ENCODE measurements at places on chromosomes 5 and 9. TPM values are rescaled to one million over a fixed set of nuclear protein-coding genes. Genes with fewer than 3 reads are reported as not detected.

The CAVIN4 gene
- 0.87 TPM for total RNA-seq

DNA sequence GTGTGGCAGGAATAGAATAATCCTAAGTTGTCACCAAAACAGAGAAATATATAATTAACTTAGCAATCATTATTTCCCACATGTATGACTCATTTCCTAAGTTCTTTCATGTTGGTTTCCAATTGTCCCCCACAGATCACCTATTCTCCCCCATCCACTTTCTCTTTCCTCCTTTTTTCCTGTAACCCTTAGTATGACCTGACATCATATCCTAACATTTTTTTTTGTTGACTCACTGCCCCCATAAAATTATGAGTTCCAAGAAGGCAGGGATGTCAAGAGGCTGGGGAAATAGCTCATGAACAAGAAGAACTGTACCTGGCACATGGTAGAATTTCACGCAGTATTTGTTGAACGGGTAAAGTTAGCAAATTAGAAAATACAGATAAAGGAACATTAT, 186.7 kb downstream of the DCP2 start:
- DNase-seq = no peak

GRCh38 chr9:128684325-128685199, 4.5 kb upstream of the SET start:
- DNase-seq = no peak

The SNAPC4 gene
- total RNA-seq = 3.7 TPM

DNA sequence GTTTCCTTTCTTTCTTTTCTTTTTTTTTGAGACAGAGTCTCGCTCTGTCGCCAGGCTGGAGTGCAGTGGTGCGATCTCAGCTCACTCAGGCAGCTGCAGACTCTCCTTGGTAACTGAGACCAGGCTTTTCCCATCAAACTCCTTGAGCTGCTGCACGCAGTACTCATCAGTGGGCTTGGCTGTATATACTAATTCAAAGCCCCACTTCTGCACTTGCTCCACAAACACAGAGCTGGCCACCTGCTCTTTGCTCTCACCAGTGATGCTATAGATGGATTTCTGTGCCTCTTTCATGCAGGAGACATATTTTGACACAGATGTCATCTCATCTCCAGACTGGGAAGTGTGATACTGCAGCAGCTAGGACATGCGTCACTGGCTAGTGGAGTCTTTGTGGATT, 252.7 kb downstream of the AP3B1 start:
- no peak for DNase-seq

DNA sequence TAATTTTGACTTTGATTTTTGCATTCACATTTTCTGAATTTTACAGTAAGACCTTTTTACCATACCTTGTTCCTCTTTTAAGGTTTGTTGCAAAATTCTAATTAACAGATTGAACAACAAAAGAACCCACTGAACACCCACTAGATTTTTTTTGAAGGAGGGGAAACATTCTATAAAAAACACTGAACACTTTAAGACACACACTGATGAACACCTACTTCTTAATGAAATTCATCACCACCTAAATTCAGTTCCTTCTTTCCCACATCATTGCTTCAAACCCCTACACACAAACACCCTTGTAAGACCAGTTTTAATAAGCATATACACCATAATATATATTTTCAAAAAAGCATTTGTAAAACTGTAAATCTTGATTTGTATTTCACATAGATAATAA, 559.0 kb upstream of the MEF2C start:
- no peak for DNase-seq

DNA sequence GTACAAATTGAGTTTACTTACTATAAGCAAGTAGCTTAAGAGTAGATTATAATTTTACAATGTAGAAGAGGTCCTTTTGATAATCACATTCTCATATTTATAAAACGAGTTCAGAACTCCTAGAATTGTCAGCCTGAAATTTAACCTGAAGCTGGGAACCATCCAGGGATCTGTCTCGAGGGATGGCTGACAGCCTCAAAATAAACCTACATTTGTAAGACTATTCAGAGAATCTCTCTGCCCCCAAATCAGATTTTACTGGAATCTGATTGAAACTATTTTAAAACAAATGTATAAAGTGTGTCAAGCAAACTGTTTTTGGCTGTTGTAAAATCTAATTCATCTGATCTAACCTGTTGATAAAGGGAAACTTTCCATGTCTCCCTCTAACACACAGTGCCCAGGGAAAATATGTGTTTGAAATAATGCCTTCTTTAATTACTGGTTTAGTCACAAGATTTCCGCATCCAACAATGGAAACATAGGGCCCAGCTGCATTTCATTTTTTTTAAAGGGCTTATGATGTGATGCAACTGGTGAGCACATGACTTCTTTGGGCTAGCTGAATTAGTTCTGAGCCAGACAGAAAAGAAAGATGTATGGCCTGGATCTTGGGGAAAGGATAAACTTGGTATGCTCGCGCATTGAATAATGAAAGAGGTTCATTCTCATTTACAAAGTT, 30.3 kb downstream of the SLC25A46 start:
- no peak for DNase-seq

DNA sequence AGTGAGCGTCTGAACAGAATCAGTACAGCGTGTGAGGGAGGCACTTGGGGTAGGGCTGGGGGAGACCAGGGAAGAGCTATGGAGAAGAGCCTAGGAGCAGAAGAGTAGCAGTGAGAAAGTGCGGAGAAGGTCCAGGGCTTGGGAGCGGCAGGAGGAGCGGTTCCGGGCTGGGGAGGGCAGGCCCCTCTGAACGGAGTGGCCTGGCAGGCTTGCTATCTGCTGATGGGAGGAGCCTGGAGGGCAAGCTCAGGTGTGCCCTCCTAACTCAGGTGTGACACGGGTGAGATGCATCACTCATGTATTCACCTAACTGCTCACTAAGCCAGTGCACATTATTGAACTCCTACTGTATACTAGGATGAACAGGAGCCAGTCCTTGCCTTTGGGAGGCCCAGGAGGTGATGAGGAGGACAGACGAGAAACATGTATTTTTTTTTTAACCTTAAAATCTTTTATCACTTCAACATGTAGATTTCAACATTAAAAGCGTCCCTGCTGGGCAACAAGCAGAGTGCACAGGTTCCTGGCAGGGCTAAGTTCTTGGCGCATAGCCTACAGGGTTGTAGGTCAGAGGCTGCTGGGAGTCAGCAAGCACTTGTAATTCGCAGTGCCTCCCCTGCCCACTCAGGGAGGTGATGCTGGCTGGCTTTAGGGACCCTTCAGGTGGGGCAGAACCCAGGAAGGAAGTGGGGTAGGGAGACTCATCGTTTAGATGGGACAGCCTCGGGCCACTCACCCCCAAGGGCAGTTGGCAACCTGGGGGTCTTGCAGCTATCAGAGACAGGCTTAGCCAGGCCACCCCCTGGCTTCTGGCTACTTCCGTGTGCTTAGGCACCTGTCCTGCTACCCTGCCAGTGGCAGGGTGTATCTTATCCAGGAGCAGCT, 55.5 kb downstream of the TMOD1 start:
- DNase-seq = no peak

- DNase-seq = no peak
Measured at GRCh38 chr5:25688156-25688555, 1043.4 kb upstream of the CDH10 start.

DNA sequence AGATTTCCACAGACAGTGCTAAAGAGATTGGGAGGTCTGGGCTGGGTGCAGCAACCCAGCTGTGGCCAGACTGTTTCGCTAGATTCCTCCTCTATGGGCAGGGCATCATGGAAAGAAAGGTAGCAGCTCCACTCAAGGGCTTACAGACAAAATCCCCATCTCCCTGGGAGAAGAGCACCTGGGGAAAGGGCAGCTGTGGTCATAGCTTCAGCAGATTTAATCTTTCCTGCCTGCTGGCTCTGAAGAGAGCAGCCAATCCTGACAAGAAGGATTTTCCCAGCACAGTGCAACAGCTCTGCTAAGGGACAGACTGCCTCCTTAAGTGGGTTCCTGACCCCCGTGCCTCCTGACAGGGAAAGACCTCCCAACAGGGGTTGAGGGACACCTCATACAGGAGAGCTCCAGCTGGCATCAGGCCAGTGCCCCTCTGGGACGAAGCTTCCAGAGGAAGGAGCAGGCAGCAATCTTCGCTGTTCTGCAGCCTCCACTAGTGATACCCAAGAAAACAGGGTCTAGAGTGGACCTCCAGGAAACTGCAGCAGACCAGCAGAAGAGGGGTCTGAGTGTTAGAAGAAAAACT, 1379.3 kb upstream of the ACO1 start:
- no peak for DNase-seq

DNA sequence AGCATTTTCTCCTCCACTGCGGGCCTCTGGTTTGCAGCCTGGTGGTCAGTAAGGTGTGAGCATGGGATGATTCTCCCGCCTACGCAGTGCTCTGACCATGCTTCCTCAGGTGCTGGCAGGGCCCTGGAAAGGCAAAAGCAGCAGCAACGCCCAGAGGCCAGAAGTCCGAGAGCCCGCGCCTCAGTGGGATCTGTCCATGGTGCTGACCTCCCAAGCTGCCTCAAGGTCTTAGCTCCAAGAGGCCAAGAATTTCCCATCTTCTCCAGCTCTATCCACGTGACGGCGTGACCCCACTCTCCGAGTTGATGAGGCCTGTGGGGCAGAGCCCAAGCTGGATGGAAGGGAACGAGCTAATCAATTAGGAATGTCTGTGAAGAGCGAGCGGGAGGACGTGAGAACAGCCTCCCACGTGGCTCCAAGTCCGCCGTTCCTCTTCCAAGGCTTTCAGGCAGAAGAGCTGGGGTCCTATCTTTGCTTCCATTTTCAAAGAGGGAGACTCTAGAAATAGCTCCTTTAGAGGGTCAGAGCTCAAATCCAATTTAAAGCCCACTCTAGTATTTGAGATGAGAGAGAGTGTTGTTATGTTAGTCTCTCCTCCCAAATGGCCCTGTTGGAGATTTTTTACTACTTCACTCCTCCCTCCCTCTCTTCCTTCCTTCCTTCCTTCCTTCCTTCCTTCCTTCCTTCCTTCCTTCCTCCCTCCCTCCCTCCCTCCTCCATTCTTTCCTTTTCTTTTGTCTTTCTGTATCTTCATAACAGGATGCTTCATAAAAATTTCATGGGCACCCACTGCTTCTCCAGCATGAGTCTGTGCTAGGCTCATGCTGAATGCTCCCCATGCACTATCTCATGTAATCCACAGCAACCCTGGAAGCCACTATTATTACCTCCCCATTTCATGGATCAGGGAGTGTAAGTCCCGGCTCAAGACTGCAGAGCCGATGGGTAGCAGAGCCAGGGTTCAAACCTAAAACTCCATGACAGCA, 69.3 kb downstream of the OLFM1 start:
- peak; percentile 25 for DNase-seq

GRCh38 chr5:177261510-177261909, 42.0 kb downstream of the RAB24 start:
- no peak for DNase-seq

- DNase-seq = peak; percentile 90
Measured at GRCh38 chr5:71586052-71586940, 844 bp upstream of the MCCC2 start.

DNA sequence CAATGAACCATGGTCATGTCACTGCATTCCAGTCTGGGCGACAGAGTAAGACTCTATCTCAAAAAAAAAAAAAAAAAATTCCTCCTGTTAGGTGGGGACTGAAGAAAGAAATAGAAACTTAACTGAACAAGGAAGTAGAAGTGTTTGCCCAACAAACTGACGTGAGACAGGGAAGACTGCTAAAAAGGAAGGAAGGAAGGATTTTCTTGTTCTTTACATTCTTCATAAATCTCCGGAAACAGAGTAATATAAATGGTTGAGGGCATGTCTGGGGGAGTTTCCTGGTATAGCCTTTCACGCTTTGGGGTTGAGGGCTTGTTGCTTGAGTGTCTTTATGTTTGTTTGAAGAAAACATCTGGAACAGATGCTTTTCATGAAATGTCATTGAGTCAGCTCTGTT, 3.1 kb downstream of the TOR1B start:
- DNase-seq = no peak

The QRFP gene
- total RNA-seq = not detected

DNA sequence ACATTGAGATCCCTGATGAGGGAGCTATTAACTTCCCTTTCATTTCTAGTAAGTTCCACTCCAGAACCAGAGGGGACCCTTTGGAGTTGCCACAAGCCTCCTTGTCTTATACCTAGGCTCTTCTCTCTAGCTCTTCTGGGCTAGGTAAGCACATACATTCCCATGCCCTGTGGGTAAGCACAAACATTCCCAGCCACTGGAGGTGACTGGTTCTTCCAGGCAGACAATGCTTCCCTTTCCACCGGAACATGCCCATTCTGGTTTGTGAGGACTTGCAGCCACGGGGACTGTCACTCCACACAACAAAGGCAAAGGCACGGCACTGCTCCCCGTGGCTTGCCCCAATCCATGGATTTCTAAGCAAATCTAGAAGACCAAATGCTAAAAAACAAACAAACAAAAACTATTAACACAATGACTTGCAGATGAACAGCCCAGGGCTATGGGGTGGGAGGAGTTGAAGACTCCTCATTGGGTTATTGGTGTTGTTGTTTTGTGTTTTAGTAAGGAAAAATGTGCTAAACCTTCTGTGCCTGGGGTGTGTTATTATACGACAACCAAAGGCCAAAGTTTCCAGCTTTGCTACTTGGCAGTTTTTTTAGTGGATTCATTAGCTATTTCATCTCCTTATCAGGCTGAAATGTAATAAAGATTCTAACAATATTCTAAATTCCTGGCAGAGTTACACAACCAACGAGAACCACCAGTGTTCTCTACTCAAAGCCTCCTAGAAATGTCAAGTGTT, 276.2 kb downstream of the SYK start:
- DNase-seq = no peak

- DNase-seq = no peak
Measured at GRCh38 chr9:27393054-27393846, 96.3 kb upstream of the EQTN start.

GRCh38 chr5:149865746-149866145, 78.8 kb downstream of the PDE6A start:
- no peak for DNase-seq

The FOXD4L6 gene
- total RNA-seq = not detected

- no peak for DNase-seq
Measured at GRCh38 chr9:121987314-121987713, 105.8 kb downstream of the TTLL11 start.

All from SJSA1 (cell line).